ENCODE measurements at places on chromosomes 6 and 20.

DNA sequence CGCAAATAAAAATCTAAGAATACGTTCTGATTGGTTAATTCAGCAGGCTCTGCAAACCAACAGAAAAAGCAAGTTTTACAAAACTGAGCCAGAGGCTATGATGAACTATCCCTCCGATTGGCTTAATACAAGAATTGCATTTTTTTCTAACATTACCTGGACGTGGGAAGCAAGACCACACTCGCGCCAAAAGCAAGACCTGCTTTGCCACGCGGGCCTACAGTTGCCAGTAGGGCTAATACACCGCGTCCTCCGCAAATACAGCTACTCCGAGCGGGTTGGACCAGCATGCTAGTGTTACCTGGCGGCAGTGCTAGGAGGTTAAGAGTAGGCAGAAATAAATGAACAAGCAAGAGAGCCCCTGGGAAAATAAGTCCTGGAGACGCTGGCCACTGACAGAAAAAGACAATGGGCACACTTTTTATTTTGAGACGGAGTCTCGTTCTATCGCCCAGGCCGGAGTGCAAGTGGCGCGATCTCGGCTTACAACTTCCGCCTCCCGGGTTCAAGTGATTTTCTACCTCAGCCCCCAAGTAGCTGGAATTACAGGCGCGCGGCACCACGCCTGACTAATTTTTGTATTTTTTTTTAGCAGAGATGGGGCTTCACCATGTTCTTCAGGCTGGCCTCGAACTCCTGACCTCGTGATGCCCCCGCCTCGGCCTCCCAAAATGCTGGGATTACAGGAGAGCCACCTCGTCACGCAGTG, 131.9 kb upstream of the BTN3A2 start:
- H3K27me3 ChIP-seq: peaks cover 5% of the 10 kb centered on the region
- no peaks in the 10 kb centered on the region for H3K36me3 ChIP-seq
- peak overlapping the region; percentile 33 for H3K4me3 ChIP-seq
- no peak overlapping the region for H3K27ac ChIP-seq
- H3K4me1 ChIP-seq: no peaks in the 10 kb centered on the region

GRCh38 chr6:128713461-128713860, 169.5 kb upstream of the LAMA2 start:
- no peak overlapping the region for H3K27ac ChIP-seq
- no peak overlapping the region for H3K4me3 ChIP-seq
- H3K27me3 ChIP-seq: no peaks in the 10 kb centered on the region
- no peaks in the 10 kb centered on the region for H3K4me1 ChIP-seq
- no peaks in the 10 kb centered on the region for H3K36me3 ChIP-seq

DNA sequence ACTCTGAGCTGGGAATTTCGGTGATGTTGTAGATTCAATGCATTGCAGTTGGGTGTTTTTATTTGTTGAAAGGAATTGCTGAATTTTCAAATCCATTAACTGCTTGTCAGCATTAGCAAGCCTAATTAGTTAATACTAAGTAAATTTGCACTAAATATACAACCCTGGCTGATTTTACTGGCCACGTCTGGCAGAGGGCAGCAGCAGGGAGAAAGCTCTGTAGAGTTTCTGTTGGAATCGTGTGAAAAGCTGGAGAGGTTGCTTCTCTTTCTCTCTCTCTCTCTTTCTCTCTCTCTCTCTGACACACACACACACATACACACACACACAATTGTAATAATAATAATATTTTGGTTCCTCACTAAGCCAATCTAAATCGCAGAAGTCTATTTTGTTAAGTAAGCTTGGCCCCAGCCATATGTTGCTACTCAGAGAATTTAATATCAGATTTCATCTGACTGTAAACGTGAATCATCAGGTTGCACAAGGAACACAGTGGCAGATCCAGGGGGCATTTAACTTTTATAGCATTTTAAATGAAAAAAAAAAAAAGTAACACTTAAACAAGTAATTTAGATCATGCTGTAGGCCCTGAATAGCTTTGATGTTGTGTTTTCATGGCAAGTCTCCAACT, 289.5 kb downstream of the ESR1 start:
- no peak for DNase-seq
- H3K27me3 ChIP-seq: no peaks in the 10 kb centered on the region
- no peak overlapping the region for H3K27ac ChIP-seq
- no peaks in the 10 kb centered on the region for H3K4me1 ChIP-seq
- H3K4me3 ChIP-seq: no peak overlapping the region

- no peaks in the 10 kb centered on the region for H3K27me3 ChIP-seq
- no peak for DNase-seq
- peaks cover 32% of the 10 kb centered on the region for H3K4me1 ChIP-seq
- H3K36me3 ChIP-seq: peaks cover 8% of the 10 kb centered on the region
- no peak overlapping the region for H3K4me3 ChIP-seq
Measured at GRCh38 chr6:117687021-117687648, 11.9 kb downstream of the NUS1 start.

GRCh38 chr20:60262967-60263603, 304.9 kb downstream of the CDH26 start:
- H3K4me3 ChIP-seq: no peak overlapping the region
- H3K4me1 ChIP-seq: peaks cover 9% of the 10 kb centered on the region
- no peaks in the 10 kb centered on the region for H3K27me3 ChIP-seq
- no peak for DNase-seq

- H3K27ac ChIP-seq: no peak overlapping the region
- no peaks in the 10 kb centered on the region for H3K4me1 ChIP-seq
- H3K27me3 ChIP-seq: no peaks in the 10 kb centered on the region
- H3K36me3 ChIP-seq: no peaks in the 10 kb centered on the region
Measured at GRCh38 chr6:129519750-129520149, 190.2 kb downstream of the ARHGAP18 start.

- no peak overlapping the region for H3K27ac ChIP-seq
- H3K27me3 ChIP-seq: no peaks in the 10 kb centered on the region
- H3K4me1 ChIP-seq: peaks cover 24% of the 10 kb centered on the region
- no peak for DNase-seq
Measured at GRCh38 chr6:42275376-42276033, 57.8 kb upstream of the MRPS10 start.

DNA sequence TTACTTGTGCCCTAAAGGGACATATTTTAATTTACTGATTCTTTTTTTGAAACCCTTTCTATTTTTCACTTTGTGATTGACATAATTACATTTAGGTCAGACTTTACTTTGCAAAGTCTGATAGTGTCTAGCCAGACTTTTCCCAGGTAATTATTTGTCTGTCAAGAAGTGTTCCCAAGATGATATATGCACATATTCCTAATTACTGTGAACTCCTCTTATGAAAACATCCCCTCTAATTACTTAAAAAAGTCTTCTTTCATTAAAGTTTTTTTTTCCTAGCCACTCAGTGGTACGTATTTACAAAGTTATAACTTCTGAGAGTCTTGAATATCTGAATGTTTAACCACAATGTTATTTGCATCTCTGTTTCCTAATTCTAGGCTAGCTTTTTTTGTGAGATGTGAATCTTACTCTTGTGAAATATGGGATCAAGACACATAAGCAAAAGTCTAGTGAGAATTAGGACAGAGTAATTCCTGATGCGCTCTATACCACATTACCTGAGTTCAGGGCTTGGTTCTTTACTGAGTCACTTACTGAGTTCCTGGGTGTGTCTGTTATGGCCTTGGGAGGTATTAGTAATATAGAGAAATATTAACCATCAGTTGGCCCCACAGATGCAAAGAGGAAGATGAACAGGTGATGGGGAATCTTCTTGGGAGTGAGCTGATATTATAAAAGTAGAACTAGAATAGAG, 27.9 kb downstream of the FAM83B start:
- no peak for DNase-seq
- no peak overlapping the region for H3K4me3 ChIP-seq
- no peaks in the 10 kb centered on the region for H3K4me1 ChIP-seq
- no peak overlapping the region for H3K27ac ChIP-seq

DNA sequence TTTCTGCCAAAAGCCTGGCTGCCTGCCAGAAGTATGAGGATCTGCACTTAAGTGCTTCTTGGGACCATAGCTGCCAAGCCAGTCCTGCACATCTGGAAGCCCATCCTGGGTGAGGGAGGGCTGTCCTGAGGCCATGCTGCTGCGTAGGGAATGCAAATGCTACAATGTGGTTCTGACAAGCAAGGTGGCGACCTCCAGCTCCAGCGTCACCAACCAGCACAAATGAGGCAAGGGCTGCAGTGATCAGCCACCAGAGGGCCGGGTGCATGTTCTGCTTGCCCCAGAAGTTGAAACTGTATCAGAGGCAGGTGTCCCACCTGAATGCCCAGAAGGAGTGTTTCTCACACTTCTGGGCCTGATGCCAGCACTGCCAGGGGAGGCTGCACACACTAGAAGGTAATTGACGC, 99.1 kb upstream of the KCNQ5 start:
- H3K36me3 ChIP-seq: no peaks in the 10 kb centered on the region
- no peak for DNase-seq
- no peak overlapping the region for H3K4me3 ChIP-seq

DNA sequence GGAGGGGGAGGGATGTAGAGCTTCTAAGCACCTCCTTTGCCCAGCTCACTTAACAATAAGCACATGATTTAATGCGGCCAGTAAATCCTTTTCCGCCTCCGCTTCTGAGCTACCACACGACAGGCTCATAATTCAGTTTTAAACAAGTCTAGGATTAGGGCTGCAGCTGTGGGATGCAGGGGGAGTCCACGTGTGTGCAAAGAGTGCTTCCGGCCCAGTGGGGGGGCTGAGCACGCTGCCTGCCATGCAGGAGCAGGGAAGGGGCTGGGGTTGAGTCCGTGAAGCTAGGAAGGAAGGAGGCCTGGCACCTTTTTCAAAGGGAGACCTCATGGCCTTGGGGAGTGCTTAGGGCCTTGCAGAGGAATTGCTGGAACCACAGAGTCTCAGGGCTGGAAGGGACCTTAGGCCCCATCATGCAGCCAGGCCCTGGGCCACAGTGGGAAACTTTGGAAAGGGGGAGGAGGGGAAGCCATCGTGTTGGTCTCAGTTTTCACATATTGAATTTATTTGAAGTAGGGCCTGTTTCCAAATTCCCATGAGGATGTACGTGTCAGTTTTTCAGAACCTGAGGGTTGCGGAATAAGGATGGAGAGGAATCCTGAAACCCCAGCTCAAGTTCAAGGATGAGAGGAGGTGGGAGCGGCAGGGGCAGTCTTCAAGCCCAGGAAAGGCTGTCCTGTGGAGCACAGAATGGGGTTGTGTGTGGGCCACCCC, 96.1 kb downstream of the VEGFA start:
- no peaks in the 10 kb centered on the region for H3K36me3 ChIP-seq
- peaks cover 11% of the 10 kb centered on the region for H3K27me3 ChIP-seq
- no peak overlapping the region for H3K27ac ChIP-seq

GRCh38 chr20:57936636-57937385, 227.0 kb upstream of the PMEPA1 start:
- peaks cover 3% of the 10 kb centered on the region for H3K4me1 ChIP-seq
- H3K27me3 ChIP-seq: no peaks in the 10 kb centered on the region
- H3K27ac ChIP-seq: no peak overlapping the region
- H3K36me3 ChIP-seq: no peaks in the 10 kb centered on the region
- no peak overlapping the region for H3K4me3 ChIP-seq
- DNase-seq: no peak

DNA sequence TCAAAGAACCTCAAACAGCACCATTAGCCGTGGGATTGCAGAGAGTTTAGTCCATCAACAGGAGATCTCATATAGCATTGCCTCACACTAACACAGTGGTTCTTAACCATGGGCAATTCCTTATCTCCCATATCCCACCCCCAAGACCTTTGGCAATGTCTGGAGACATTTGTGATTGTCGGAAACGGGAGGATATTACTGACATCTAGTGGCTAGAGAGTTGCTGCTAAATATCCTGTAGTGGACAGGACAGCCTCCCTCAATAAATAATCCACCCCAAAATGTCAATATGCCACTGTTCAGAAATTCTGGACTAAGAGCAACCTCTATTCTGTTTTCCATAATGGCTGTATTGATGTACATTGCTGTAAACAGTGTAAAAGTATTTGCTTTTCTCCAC, 210.1 kb upstream of the CCN2 start:
- no peak overlapping the region for H3K27ac ChIP-seq
- H3K27me3 ChIP-seq: no peaks in the 10 kb centered on the region
- no peak overlapping the region for H3K4me3 ChIP-seq
- H3K4me1 ChIP-seq: no peaks in the 10 kb centered on the region
- H3K36me3 ChIP-seq: no peaks in the 10 kb centered on the region
- DNase-seq: no peak

DNA sequence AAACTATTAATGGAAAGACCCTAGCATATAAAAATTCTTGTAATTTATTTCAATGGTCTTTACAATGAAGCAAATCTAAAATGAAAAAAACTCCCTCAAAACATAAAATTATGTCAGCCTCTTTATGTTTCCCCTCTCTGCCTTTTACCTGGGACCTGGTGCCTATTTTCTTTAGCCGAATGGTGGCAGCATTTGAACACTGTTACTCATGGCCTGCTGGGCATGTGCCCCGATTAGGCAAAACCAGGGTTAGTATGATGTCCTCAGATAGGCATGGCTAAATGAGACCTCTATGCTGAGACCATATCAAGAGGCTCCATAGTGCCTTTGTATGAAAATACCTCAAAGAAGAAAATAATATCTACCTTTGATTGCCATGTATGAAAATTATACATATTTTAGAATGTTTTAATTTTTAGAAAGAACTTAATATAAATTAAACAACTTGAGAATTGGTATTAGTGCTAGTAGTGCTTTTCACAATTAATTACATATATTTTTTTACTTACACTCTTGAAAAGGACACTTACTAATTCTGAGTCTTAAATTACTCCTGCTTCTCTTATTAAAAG, 22.5 kb upstream of the C6orf58 start:
- no peaks in the 10 kb centered on the region for H3K27me3 ChIP-seq
- no peaks in the 10 kb centered on the region for H3K36me3 ChIP-seq
- no peak overlapping the region for H3K4me3 ChIP-seq
- no peaks in the 10 kb centered on the region for H3K4me1 ChIP-seq
- H3K27ac ChIP-seq: no peak overlapping the region
- no peak for DNase-seq

DNA sequence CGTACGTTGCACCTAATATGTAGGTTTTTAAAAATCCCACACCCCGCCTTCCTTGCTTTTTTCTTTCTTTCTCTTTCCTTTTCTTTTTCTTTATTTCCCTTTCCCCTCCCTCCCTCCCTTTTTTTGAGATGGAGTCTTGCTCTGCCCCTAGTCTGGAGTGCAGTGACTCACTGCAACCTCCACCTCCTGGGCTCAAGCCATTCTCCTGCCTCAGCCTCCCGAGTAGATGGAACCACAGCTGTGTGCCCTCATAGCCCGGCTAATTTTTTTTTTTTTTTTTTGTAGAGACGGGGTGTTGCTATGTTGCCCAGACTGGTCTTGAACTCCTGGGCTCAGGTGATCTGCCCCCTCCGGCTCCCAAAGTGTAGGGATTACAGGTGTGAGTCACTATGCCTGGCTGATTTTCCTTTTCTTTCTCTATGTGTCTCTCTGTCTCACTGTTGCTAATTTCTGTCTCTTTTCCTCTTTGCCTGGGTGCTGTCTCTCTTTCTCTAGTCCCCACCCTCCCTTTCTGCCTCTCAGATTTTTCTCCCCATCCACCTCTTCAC, 61.2 kb downstream of the SRC start:
- peaks cover 40% of the 10 kb centered on the region for H3K4me1 ChIP-seq
- H3K27me3 ChIP-seq: peaks cover 38% of the 10 kb centered on the region
- H3K27ac ChIP-seq: no peak overlapping the region
- no peaks in the 10 kb centered on the region for H3K36me3 ChIP-seq
- no peak overlapping the region for H3K4me3 ChIP-seq
- no peak for DNase-seq
